ENCODE measurements at places on chromosomes 16 and 17.

DNA sequence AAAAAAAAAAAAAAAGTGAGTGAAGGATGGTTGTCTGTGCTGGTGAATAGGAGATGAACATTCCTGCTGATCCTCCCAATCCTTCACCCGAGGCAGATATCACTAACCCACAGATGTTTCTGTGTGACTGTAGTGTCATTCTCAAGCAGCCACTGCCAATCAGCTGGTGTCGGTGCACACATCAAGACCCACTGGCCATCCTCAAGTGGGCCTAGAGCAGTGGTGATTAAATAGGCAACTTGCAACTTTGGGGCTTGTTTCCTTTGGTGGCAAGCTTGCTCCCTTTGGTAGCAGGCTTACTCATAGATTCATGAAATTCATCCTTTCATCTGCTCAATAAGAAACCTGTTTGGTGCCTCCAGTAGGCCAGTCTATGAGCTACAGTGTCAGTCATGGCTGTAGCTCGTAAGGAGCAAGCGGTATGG lies 51.1 kb upstream of the LGALS9 start:
- DNase-seq: no peak

DNA sequence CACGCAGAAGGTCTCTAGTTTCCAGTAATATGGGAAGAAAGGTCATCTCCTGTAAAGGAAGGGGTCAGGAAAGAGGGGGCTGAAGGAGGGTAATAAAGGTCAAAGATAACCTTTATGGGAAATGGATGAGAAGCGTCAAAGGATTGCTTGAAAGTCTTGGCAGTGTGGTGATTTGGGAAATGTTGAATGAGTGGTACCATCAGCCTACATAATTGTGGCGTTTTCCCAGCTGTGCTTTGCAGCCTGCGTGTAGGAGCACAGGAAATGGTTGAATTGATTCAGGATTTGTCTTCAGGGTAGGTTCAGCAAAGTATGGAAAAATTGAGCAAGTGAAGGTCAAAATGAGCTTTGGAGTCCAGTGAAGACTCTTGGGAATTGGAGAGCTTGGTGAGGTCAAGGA lies 115.8 kb upstream of the NOL11 start:
- DNase-seq: no peak

- DNase-seq: no peak
Observed at GRCh38 chr17:74133740-74134139, 69.7 kb upstream of the RPL38 start.

DNA sequence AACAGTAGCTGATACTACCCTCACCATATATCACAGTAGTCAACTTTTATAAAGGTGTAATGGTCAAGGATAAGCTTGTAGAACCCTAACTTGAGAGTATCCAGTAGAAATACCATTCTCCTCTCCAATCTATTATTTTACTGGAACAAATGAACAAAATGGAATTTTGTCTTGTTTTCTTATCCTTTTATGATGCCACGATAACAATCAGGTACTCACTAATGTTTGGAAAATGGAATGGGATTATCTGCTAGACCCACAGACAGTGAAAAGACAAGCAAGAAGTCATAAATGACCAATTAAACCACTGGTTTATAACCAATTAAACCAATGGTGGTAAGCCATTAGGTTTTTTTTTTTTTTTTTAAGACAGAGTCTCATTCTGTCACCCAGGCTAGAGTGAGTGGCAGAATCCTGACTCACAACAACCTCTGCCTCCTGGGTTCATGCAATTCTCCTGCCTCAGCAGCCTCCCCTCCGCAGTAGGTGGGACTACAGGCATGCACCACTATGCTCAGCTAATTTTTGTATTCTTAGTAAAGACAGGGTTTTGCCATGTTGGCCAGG lies 10.4 kb downstream of the GPATCH8 start:
- DNase-seq: no peak

DNA sequence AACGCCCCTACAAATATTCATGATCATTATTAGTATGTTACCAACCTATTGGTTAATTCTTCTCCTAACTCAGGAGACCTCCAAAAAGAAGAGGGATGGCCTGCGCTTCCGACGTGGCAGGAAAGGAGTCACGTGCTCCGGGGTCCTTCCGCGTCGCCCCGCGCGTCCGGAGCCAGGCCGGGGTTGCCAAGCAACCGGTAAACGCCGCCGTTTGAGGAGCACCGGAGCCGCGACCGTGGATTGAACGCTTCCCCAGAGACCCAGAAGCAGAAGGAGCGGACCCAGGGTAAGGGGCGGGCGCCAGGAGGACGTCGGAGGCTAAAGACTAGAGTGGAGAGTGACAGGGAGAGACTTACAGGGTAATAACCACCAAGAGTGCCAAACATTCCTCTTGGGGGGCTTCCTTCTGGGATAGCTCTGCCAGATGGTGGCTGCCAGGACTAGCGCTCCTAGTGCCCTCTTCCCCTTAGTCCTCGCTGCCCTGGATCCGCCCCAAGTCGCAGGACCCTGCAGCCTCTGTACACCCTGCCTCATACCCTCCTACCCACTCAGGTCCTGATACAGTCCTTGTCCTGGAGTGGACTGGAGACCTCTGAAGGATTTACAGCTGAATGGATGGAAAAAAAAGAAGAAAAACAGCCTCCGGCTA lies at the start of gene DNAI2:
DNAI2 (plus strand) TSS at position 175 of the 649 bp plus-strand sequence. CDS start 7,584 bp downstream, outside the sequence.
- DNase-seq: peak; percentile 14

GRCh38 chr17:31787857-31788570 lies 71.0 kb downstream of the COPRS start:
- DNase-seq: no peak

GRCh38 chr17:50828508-50829170 lies 6.7 kb upstream of the WFIKKN2 start:
- DNase-seq: no peak

DNA sequence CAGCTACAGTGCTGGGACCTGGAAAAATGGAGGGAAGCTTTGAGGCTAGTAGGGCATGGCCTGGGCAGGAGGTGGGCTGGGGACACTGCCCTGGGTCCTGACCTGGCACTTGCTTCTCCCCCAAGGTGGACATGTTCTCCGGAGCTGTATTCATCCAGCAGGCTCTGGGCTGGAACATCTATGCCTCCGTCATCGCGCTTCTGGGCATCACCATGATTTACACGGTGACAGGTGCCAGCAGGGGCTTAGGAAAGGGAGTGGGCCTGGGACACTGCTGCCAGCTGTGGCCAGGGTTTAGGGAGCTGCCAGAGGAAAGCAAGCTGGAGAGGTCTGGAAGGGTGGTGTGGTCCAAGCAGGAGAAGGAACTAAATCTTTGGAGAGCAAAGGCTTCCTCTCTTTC lies 3.1 kb downstream of the SLC5A2 start:
- no peak for DNase-seq

GRCh38 chr16:80527297-80527696 lies 13.5 kb upstream of the DYNLRB2 start:
- no peak for DNase-seq

- no peak for DNase-seq
Observed at GRCh38 chr17:49926886-49927285, 42.1 kb upstream of the DLX4 start.

- no peak for DNase-seq
Observed at GRCh38 chr17:57953219-57953618, 2.0 kb downstream of the CUEDC1 start.

- DNase-seq: no peak
Observed at GRCh38 chr17:41489531-41489930, at the start of gene KRT36. TSS of gene KRT36 (minus strand) at chr17:41489910. CDS start at chr17:41489864, 46 bp downstream.

DNA sequence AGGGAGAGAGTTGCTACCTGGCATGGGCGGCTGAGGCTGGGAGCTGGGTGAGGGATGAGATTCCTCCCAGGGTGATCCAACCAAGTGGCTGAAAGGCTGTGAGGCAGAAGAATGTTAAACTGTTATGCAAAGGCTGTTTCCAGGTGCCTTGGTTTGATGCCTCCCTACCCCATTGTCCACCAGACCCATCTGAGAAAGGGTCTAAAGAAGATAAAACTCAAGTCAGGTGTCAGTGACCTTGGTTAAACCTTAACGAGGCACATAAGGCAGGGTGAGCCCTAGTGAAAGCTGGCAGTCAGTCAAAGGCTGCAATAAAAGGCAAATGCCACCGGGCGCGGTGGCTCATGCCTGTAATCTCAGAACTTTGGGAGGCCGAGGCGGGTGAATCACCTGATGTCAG lies 23.8 kb downstream of the LDHD start:
- DNase-seq: no peak

DNA sequence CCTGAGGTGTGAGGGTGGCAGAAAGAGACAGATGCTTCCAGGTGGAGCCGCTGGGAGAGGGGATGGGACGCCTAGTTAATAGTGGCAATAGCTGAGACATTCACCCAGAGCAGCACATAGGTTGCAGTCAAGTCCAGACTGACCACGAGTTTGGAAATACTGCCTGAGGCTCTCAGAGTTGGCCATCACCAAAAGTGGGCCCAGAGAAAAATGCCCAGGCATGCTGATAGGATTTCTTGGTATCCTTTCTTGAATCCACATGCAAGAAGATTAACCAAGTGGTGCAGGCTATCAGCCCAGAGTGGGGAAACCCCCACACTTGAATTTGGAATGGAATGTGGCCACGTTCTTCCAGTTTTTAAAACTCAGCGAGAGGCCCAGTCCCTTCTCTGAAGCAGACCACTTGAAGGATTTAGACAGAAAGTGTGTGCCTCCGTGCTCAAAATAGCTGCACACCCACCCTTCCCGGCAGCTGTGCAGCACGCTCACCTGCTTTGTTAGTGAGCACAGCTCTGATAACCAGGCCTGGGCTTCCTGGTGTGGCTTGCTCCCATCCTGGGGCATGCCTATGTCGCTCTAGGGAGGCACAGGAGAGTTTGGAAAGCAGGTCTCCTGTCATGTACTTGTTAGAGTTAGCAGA lies 35.7 kb downstream of the PLD6 start:
- no peak for DNase-seq

- no peak for DNase-seq
Observed at GRCh38 chr17:11495613-11496012, 102.7 kb upstream of the DNAH9 start.

- DNase-seq: no peak
Observed at GRCh38 chr17:64115043-64115698, 14.8 kb downstream of the ERN1 start.

DNA sequence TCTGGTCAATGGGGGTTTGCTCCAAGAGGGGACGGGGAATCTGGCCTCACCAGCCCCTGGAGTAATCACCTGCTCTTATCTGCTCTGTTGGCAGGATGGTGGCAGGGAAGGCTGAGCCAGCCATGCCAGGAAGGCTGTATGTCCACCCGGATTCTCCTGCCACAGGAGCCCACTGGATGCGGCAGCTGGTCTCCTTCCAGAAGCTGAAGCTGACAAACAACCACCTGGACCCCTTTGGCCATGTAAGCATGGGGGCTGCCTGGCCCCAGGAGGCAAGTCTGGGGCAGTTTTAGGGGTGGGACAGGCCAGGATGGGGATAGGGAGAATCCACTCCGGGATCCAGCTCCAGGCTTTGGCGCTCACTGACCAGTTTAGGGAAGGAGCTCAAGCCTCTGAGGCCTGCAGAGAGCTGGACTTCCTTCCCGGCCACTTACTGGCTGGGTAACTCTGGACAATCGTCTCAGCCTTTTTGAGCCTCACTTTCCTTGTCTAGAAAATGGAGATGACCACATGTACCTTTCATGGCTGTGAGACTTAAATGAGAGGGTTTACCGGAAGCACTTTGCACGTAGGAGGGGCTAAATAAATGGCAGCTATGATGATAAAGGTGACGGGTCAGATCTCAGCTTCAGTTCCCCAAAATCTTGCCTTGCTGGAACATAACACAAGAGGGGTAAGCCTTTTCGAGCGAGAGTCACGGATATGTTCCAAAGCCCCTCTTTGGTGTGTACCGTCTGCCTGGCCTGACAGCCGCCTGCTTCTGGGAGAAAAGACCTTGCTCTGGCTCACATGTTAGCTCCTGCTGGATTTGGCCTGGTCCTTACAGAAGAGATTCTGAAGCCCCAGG lies 15.4 kb downstream of the TBX4 start:
- DNase-seq: no peak

GRCh38 chr17:57406131-57406980 lies 150.0 kb downstream of the MSI2 start:
- no peak for DNase-seq

- no peak for DNase-seq
Observed at GRCh38 chr16:886084-886543, 84.7 kb downstream of the LMF1 start.

GRCh38 chr17:42340691-42341127 lies 47.5 kb downstream of the STAT3 start:
- DNase-seq: no peak

DNA sequence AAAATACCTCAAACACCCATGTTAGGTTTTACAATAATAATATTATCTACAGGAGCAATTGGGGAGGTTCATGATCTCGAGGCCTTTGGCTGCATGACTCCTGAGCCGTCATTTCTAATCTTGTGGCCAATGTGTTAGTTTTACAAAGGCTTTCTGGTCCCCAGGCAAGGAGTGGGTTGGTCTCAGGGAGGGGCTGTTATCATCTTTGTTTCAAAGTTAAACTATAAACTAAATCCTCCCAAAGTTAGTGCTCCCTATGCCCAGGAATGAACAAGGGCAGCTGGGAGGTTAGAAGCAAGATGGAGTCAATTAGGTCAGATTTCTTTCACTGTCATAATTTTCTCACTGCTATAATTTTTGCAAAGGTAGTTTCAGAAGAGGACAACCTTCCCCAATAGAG lies 9.1 kb upstream of the CCL5 start:
- DNase-seq: no peak

- peak; percentile 68 for DNase-seq
Observed at GRCh38 chr16:30956601-30957455, 726 bp upstream of the SETD1A start.

- DNase-seq: no peak
Observed at GRCh38 chr16:63816276-63816675, 1305.6 kb downstream of the CDH11 start.

GRCh38 chr17:46874906-46875305 lies 23.5 kb downstream of the WNT9B start:
- DNase-seq: no peak

DNA sequence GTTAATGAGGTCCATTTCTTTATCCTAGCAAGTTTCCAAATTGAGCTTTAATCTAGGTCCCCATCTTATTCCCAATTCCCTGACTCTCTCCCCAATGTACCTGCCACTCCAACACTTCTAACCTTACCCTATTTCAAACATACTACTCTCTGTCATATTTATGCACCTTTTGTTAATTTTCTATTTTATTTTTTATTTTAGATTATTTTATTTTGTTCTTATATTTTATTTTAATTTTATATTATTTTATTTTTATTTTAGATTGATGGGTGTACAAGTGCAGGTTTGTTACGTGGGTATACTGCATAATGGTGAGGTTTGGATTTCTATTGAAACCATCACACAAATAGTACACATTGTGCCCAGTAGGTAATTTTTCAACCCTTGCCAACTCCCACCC lies 333.9 kb upstream of the ERCC4 start:
- DNase-seq: no peak
